HFF-Myc (cell line): ENCODE measurements at places on chromosomes 11 and 22.

DNA sequence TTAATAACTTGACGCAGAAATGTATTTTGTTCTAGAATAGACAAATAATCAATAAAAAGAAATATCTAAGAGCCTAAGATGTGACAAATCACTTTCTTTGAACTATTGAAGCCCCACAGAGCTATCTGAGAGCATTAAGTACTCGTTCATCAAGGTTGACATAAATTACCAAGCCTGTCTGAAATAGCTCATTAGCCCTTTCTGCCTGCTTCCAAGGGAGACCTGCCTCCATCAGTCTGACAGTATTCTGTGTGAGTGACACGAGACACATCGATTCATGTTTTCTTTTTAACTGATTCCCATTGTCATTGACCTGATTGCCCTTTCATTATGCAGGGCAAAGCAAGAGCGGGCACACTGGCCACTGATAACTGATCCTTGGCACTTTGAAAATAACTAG lies 347.5 kb downstream of the KCNA4 start:
- DNase-seq = no peak

- no peak for DNase-seq
Observed at GRCh38 chr22:37442135-37442534, 14.9 kb upstream of the ELFN2 start.

DNA sequence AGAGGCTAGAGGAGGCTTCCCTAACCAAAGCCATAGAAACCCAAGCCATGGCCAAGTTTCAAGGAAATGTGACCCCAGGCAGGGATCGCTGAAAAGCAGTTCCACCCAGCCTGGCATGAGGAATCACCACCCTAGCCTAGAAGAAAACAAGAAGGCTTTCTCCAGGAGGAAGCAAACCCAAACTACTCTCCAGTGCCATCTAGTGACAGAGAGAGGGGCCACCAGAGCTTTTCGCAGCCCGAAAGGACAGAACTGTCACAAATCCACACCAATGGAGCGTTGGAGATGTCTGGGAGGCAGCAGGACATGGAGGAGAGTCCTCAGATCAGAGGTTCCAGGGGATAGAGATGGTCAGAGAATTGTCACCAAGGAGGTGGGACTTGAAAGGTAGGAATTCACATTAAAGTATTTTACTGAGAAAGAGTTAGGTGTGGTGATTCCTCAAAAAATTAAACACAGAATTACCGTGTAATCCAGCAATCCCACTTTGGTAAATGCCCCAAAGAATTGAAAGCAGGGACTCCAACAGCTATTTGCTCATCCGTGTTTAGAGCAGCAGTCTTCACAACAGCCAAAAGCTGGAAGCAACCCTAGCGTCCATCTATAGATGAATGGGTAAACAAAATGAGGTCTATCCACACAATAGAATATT lies 67.3 kb upstream of the NUP50 start:
- peak; percentile 46 for DNase-seq

DNA sequence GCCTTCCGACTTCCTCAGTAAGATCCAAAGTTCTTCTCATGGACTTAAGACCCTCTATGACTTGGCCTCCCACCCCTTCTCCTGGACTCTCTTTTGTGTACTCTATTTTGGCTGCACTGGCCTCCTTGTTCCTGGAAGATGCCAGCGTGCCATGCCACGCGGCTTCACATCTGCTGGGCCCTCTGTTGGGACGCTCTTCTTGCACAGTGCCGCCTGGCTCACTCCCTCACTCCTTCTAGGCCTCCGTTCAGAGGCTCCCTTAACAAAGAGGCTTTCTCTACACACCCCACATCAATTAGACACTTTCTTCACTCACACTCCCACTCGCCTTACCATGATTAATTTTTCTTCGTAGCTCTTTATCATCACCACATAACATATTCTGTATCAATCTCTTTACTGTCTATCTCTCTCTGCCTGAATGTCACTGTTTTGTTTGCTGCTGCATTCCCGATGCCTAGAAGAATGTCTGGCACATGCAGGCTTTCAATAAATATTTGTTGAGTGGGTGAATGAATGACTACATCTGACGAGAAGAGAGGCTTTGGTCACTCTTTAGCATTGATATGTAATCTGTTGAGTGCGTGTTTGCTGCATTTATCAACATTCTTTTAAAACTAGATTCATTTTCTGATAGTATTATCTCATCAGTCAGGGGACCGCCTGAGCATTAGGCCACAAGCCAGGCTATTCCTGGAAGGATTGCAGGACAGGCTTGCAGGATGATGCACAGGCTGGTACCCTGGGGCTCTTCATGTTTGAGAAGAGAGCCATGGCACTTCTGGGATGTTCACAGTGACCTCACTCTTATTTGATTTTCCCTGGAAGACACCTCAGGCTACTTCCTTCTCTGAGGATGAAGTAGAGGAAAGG lies 60.6 kb upstream of the AMPD3 start:
- DNase-seq = no peak

DNA sequence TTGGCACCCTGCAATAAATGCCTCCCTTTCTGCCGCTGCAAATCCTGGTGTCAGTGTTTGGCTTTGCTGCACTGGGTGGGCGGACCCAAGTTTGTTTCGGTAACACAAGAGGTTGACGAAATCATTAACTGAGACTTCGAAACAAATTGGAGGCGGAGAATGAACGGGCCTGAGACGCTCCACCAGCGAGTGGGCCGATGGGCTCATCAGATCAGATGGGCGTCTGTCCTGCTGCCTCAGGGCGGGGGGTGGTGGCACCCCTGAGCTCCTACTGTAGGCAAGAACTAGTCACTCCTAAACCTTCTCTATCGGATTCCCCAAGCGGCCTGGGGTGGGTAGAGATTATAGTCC lies 918 bp upstream of the CAPN5 start:
- DNase-seq = no peak

DNA sequence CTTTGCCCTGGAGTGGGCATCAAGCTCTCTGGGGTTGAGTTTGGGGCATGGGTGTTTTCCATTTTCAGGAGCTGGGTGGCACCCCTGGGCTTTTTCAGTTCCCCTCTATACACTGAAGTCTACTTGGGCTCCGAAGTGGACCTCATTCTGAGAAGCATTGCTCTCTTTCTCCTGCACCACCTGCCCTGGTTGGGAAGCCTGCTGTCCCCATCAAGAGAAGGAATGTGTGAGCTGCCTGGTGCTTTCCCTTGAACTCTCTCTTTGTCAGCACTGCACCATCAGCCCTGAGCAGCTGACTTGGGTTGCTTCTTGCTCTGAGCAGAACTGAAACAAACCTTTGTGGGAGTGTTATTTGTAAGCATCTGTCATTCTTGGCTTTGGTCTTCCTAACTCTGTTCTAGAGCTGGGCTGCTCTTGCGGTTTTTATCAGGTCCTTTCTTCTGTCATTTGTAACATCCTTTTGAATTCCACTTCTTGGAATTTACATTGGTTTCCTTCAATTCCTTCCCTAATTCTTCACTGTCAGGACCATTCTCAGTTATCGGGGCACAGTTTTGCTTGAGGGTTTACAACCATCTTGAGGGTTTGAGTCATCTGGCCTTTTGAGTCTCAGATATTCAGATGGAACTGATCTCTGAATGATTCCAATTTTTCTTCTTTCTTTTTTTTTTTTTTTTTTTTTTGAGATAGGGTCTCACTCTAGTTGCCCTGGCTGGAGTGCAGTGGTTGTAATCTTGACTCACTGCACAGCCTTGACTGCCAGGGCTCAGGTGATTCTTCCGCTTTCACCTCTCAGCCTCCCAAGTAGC lies 20.5 kb downstream of the UBE2L3 start:
- DNase-seq = no peak

GRCh38 chr11:93783765-93784144 lies 327 bp upstream of the MED17 start:
- DNase-seq = no peak
